ENCODE measurements at places on chromosomes 3 and 15. TPM values are rescaled to one million over a fixed set of nuclear protein-coding genes. Genes with fewer than 3 reads are reported as not detected.

DNA sequence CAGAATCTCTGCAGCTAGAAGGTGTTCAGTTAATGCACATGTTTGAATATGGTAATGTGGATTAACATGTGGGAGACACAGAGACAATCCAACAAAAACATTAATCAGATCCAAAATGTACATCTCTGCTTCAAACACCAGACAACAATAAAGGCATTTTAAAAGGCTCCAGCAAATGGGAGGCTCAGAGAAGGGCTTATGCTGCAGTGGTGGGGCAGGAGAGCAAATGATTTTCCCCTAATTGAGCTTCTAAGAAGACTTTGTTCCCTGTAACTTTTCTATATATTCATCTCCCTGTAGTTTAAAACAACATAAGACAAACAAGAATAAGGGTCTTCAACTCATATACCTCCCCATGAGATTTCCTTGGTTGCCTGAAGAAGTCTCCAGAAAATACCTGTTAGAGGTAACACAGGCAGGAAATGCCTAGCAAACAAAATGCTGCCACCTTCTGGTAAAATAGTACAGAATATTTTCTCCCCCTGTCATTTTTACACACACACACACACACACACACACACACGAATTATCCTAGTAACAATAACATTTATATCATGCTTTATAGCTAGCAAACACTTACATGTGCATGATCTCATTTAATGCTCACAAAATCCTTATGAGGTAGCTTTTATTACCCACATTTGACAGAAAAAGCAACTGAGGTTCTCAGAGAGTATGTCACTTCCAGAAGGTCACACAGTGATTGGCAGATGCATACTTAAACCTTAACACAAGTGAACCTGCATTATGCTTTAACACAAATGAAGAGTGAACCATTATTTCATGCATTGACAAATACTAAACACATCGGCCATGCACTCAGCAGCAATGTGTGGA lies 123.4 kb upstream of the MB21D2 start:
- H3K4me1 ChIP-seq = no peaks in the 10 kb centered on the region
- no peaks in the 10 kb centered on the region for H3K36me3 ChIP-seq
- H3K27ac ChIP-seq = no peak overlapping the region
- DNase-seq = no peak
- no peak overlapping the region for H3K4me3 ChIP-seq

DNA sequence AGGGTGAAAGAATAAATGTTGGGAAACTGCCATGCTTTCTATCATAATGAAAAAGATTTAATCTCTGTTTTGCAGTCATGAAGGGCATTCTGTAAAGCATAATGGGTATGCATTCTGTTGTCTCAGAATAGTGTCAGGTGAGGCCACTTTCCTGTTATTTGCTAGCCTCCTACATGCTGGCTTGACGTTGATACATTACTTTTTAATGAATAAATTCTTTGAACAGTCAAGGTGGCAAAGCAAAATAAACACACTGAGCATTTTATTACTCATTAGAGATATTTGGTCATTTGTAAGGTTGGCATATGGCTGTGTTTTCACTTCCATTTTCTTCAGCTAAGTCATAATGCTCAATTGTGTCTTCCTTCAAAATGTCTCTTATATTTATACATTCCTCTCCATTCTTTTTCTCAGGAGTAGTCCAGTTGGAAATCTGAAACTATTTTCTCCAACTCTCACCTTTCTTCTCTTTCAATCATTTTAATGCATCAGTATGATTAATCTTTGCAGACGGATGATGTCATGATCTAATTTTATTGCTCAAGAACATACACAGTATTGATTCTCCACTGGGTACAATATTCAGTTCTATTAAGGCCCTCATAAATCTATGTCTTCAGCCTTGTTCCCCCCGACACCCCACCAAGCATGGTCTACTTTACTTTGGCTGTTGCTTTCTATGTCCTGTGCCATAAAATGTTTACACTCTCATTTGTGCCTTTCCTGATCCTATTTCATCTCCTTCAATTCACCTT lies 290.7 kb downstream of the GBE1 start:
- no peak overlapping the region for H3K27ac ChIP-seq
- no peaks in the 10 kb centered on the region for H3K27me3 ChIP-seq
- H3K4me3 ChIP-seq = no peak overlapping the region
- H3K4me1 ChIP-seq = peaks cover 18% of the 10 kb centered on the region
- no peak for DNase-seq

GRCh38 chr3:62632510-62633294 lies 242.5 kb downstream of the CADPS start:
- H3K27me3 ChIP-seq = peaks cover 3% of the 10 kb centered on the region
- DNase-seq = no peak

DNA sequence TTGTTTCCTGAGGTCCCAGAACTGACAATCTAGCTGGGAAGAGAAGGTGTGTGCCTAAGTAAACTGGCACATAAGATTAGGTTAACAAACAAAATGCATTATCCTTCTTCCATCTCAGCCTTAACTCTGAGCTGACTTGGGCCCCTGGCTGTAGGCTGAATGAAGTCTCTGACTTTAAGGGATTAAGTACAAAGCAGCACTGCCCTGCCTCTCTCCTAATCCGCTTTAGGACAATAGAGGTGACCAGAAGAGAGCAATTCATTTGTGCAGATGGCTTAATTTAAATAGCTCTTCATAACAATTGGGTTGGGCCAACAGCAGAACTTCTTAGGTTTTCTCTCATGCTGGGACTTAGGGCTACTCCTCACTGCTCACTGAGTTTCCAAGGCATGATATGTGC lies 181.6 kb upstream of the SOX14 start:
- H3K27ac ChIP-seq = no peak overlapping the region
- DNase-seq = no peak
- H3K4me1 ChIP-seq = no peaks in the 10 kb centered on the region
- H3K4me3 ChIP-seq = no peak overlapping the region

GRCh38 chr15:53675832-53676231 lies 83.6 kb downstream of the WDR72 start:
- H3K27me3 ChIP-seq = no peaks in the 10 kb centered on the region
- H3K4me1 ChIP-seq = no peaks in the 10 kb centered on the region
- no peak overlapping the region for H3K4me3 ChIP-seq
- H3K36me3 ChIP-seq = no peaks in the 10 kb centered on the region

DNA sequence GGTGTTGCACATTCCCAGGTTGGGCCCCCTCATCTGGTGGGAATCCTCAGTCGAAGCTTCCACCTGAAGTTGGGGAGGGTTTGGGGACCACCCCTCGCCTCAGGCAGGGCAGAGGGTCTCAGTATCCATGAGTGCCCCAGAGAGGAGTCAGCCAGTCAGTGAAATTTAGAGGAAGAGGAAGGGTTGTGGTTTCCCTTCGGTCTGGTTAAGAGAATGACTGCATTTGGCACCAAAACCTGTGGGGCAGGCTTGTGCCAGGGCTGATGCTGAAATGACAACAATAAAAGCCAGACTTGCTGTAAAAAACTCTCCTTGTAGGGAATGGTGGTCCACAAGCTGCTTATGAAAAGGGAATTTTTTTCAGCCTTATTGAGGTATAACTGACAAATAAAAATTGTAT lies 22.6 kb downstream of the LMCD1 start:
- no peaks in the 10 kb centered on the region for H3K36me3 ChIP-seq
- no peak overlapping the region for H3K27ac ChIP-seq
- H3K4me3 ChIP-seq = no peak overlapping the region
- H3K4me1 ChIP-seq = no peaks in the 10 kb centered on the region
- no peaks in the 10 kb centered on the region for H3K27me3 ChIP-seq

GRCh38 chr15:28952666-28953491 lies 67.1 kb downstream of the APBA2 start:
- H3K27ac ChIP-seq = no peak overlapping the region
- no peak for DNase-seq
- H3K4me3 ChIP-seq = no peak overlapping the region
- H3K27me3 ChIP-seq = no peaks in the 10 kb centered on the region

Gene ERICH6
- total RNA-seq = not detected

Gene FSTL1
- total RNA-seq = 106 TPM

Data from transverse colon (tissue), 4 donors.